ENCODE measurements at places on chromosomes 5 and 9.

- no peaks in the 10 kb centered on the region for H3K4me1 ChIP-seq
- no peak for DNase-seq
- H3K27me3 ChIP-seq = peaks cover 2% of the 10 kb centered on the region
- no peak overlapping the region for H3K27ac ChIP-seq
- H3K4me3 ChIP-seq = no peak overlapping the region
- H3K36me3 ChIP-seq = no peaks in the 10 kb centered on the region
Observed at GRCh38 chr5:41457094-41457493, 53.3 kb downstream of the PLCXD3 start.

- H3K36me3 ChIP-seq = no peaks in the 10 kb centered on the region
- no peak overlapping the region for H3K4me3 ChIP-seq
- no peak for DNase-seq
- no peaks in the 10 kb centered on the region for H3K27me3 ChIP-seq
- peaks cover 42% of the 10 kb centered on the region for H3K4me1 ChIP-seq
- no peak overlapping the region for H3K27ac ChIP-seq
Observed at GRCh38 chr5:10592601-10593000, 28.7 kb downstream of the ANKRD33B start.

DNA sequence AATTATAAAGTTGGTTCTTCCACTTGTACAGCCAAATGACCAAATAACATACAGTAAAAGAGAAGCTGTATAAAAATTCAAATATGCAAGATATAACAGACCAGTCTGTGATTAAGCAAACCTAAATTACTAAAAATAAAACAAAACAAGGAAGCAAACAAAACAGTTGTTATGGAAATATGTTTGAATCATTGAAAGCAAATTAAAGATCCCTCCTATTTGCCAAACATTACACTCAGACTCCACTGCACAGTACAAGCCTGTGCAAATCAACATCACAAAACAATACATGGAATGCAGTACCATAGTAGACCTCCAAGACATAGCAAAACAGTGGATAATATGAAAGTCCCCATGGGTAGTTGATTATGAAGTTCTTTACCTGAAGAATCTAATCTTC lies 288.1 kb upstream of the PTGER4 start:
- no peak overlapping the region for H3K4me3 ChIP-seq
- H3K27me3 ChIP-seq = no peaks in the 10 kb centered on the region
- H3K36me3 ChIP-seq = no peaks in the 10 kb centered on the region

- no peaks in the 10 kb centered on the region for H3K36me3 ChIP-seq
- H3K27me3 ChIP-seq = no peaks in the 10 kb centered on the region
- no peak overlapping the region for H3K4me3 ChIP-seq
- H3K4me1 ChIP-seq = peaks cover 50% of the 10 kb centered on the region
- peak overlapping the region; percentile 38 for H3K27ac ChIP-seq
Observed at GRCh38 chr5:158895588-158895987, 204.1 kb downstream of the EBF1 start.

DNA sequence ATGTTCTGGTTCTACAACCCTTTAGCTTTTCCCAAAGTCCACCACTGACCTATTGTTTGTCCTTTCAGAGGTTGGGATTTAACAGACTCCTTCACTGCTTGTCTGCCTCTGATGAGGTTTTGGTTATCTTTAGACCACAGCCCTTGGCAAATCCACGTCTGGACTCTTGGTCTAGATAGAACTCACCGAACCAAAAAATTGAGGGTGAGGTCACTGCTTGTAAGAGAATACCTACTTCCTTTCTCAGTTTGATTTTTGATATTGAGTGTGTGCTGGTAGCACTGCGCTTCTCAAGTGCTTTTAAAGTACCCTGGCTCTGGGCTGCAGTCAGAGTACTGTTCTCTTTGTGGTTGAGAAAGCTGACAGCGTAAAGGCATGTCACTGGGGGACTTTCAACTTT lies 61.7 kb downstream of the JMY start:
- H3K27me3 ChIP-seq = no peaks in the 10 kb centered on the region
- H3K27ac ChIP-seq = no peak overlapping the region
- peaks cover 5% of the 10 kb centered on the region for H3K4me1 ChIP-seq
- DNase-seq = no peak
- no peak overlapping the region for H3K4me3 ChIP-seq
- peaks cover 11% of the 10 kb centered on the region for H3K36me3 ChIP-seq

GRCh38 chr9:373759-374206 lies 159.1 kb downstream of the DOCK8 start:
- peaks cover 17% of the 10 kb centered on the region for H3K27me3 ChIP-seq
- H3K27ac ChIP-seq = no peak overlapping the region
- DNase-seq = no peak
- H3K4me3 ChIP-seq = no peak overlapping the region

- no peak overlapping the region for H3K4me3 ChIP-seq
- DNase-seq = no peak
- no peaks in the 10 kb centered on the region for H3K36me3 ChIP-seq
- H3K4me1 ChIP-seq = no peaks in the 10 kb centered on the region
- H3K27ac ChIP-seq = no peak overlapping the region
Observed at GRCh38 chr5:23064710-23065109, 211.6 kb upstream of the CDH12 start.

- no peaks in the 10 kb centered on the region for H3K36me3 ChIP-seq
- no peak overlapping the region for H3K27ac ChIP-seq
- DNase-seq = no peak
- no peak overlapping the region for H3K4me3 ChIP-seq
- peaks cover 3% of the 10 kb centered on the region for H3K4me1 ChIP-seq
Observed at GRCh38 chr9:101702257-101702656, 36.2 kb downstream of the GRIN3A start.

- peaks cover 4% of the 10 kb centered on the region for H3K4me1 ChIP-seq
- H3K27ac ChIP-seq = no peak overlapping the region
- H3K4me3 ChIP-seq = no peak overlapping the region
- H3K27me3 ChIP-seq = no peaks in the 10 kb centered on the region
- no peaks in the 10 kb centered on the region for H3K36me3 ChIP-seq
- no peak for DNase-seq
Observed at GRCh38 chr9:89281106-89281505, 29.9 kb upstream of the CKS2 start.

DNA sequence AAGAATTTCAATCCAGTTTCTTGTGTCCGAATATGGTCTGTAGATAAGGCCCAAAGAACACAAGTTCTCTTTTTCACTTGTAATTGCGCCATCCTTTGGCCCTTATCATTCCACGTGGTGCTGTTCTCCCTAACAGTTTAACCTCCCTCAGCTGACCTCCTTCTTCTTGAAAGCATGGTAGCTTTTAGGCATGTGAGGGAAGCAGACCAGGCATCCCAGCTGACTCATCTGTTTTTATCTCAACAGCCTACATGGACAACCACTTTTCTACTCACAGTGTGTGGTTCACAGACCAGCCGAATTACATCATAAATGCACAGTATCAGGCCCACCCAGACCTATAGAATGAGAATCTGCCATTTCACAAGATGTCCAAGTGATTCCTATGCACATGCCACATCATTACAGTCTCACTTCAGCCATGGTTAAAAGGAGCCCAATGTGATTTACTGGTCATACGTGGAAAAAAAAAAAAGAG lies 26.9 kb upstream of the PLIN2 start:
- H3K27me3 ChIP-seq = no peaks in the 10 kb centered on the region
- DNase-seq = no peak
- H3K4me3 ChIP-seq = no peak overlapping the region
- no peak overlapping the region for H3K27ac ChIP-seq

DNA sequence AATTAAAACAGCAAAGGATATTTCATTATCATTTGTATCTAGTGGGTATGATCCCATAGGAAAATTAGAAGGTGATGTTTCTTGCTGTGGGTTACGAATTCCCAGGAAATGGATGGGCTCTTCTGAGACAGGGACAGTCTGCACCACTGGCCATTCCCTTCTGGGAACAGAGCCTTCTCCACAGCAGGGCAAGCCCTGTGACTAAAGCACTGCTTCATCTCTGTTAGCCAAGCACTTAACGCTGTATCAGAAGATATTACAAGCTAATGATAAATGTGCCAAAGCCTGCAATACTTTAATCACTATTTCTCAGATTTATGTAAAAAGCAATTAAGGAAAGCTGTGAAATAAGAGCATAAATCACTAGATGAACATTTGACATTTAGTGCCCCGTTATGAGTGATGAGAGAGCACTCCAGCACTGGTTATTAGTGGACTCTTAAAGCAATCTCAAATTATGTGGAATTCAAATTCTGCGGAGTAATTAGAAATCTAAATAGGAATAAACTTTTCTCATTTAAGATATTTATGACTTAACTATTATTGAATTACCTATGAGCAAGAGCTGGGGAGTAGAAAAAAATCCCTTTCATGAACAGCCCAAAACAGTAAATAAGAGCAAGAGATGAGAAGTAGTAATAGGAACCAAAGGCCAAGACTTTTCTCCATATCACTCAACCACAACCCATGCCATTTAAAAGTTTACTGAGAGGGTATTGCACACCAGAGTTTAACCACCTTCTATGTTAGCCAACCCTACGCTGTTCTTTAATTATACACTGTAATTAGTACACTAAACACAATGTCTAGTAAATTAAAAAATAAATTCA lies 49.2 kb downstream of the FAM240B start:
- H3K36me3 ChIP-seq = no peaks in the 10 kb centered on the region
- no peak for DNase-seq
- H3K27me3 ChIP-seq = peaks cover 2% of the 10 kb centered on the region
- H3K4me1 ChIP-seq = peaks cover 22% of the 10 kb centered on the region
- no peak overlapping the region for H3K4me3 ChIP-seq

DNA sequence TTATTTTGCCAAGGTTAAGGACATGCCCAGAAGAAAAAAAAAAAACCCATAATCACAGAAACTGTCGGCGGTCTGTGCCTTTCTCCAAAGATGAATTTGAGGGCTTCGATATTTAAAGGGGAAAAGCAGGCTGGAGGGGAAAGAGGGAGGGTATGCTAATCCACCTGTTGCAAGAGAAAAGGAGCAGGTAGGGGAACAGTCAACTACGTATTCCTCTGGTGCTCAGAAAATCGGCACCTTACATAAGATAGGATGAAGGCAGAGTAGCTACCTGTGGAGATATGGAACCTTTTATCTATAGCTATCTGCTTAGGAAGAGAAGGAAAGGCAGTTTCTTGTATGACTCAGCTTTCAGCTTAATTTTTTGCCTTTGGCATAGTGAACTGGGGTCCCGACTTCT lies 77.7 kb downstream of the PTCD2 start:
- H3K36me3 ChIP-seq = peaks cover 4% of the 10 kb centered on the region
- no peak for DNase-seq
- peak overlapping the region; percentile 57 for H3K27ac ChIP-seq
- no peak overlapping the region for H3K4me3 ChIP-seq
- H3K4me1 ChIP-seq = peaks cover 46% of the 10 kb centered on the region
